ENCODE measurements at places on chromosomes 4 and X.

- DNase-seq: no peak
Measured at GRCh38 chr4:153808175-153808574, 19.3 kb upstream of the SFRP2 start.

GRCh38 chr4:30828264-30828926, 108.2 kb downstream of the PCDH7 start:
- DNase-seq: no peak

DNA sequence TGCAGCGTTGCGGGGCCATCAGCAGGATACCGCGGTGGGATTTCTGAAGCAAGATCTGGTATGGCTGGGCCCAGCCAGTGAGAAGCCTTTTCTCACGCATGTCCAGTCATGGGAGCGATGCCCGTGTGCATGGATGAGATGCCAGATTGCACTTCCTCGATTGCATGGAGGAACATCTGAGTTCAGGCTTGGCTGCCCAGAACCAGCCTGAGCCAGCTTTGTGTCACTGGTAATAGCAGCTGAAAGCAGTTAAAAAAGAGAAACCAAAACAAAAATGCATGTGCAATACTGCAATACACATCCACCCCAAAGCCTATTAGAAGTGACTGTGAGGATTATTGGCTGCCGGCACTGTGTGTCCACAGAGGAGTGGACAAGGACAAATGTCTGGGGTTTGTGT, 59.3 kb downstream of the PSAPL1 start:
- DNase-seq: no peak

GRCh38 chrX:15977644-15978043, 123.0 kb upstream of the AP1S2 start:
- no peak for DNase-seq

DNA sequence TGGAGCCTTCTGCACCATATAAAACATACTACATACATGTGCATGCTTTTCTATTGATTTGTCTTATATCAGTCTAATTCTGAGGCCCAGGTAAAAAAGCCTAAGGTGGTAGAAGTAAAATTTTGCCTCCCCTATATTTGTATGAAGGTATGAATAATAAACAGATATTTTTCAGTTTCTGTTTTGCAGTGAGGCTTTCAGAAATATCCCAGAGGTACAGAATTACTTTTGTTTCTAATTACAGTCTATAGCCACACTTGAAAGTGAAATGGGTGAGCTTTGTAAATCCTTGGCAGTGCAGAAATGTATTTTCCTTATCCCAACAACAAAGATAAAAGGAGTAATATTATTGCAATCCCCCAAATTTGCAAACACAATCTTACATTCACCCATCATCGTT, 59.5 kb downstream of the DDX60 start:
- no peak for DNase-seq

GRCh38 chrX:44935640-44936039, 62.7 kb downstream of the KDM6A start:
- no peak for DNase-seq

DNA sequence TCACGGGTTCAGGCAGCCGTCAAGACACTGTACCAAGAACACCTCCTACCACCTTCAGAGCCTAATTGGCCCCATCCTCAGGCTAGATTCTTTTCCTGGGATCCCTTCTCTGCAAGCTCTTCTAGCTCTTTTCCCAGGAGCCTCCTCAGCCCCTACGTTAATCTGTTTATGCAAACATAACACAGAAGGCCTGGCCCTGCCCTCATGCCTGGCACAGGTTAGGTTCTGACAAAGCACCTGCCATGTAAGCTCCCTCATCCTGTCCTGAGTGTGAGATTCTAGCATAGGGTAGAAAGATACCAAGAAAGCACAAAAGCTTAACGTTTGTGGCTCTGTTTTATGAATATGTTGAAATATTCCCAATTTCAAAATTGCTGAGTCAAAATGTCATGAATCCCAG, 93.6 kb downstream of the IRF2 start:
- DNase-seq: no peak

- DNase-seq: no peak
Measured at GRCh38 chr4:111997785-111998184, 147.5 kb upstream of the FAM241A start.

GRCh38 chrX:103941201-103941975, 21.0 kb upstream of the TMSB15B start:
- DNase-seq: no peak

DNA sequence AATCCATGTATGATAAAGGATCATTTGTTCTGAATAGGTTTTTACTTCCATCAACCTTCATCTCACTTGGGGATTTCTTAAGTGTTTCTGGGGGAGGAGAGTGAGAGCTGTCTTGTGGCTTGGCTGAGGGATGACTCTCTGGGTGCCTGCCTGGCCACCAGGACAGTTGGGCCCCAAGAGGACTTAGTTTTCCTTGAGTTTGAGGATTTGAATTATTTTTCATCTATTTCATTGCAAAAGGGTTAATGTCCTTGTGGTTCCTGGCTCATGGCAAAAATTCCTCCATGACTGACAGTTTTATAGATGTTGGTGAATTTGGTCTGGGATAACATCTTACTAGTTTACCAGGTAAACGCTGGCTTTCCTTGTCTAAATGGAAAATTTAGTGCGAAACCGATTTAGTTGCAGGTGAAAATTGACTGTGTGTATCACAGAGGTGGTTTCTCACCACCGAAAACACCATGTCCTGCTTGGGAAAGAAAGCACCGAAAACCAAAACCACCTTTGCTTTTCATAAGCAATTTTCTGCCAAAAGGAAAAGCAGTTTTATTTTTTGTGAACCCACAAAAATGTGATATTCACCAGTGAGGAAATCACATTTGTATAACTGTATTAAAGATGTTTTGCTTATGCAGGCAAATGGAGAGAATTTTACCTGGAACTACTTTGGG, 331.3 kb upstream of the SFRP2 start:
- DNase-seq: no peak

- no peak for DNase-seq
Measured at GRCh38 chrX:53188763-53189162, 36.2 kb downstream of the KDM5C start.

GRCh38 chr4:189305500-189305899, 635.2 kb upstream of the FRG1 start:
- no peak for DNase-seq

DNA sequence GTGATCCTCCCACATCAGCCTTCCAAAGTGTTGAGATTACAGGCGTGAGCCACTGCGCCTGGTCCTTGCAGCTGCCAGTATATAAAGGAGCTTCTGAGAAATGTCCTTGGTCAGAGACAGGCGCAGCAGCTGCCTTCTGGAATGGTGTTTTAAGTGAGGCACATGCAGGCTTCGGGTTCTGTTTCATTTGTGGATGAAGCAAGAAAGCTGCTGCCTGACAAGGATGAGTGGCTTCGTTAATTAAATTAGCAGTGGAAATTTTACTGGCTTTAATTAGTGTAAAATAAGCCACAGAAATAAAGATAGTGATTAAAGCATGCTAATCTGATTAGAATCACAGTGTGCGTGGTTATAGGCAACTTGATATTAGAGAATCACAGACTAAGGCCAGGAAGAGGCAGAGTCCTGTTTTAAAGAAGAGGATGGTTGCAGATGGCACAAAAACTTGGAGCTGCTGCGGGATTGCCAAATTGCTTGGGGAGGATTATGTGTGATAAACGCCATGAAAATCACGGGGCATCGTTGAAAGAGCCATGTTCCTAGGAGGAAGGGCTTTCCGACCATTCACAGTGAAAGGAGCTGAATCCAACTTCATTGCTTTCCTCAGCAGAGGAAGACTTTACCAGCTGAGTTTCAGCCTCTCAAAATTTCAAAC, 348.4 kb upstream of the FAT1 start:
- DNase-seq: no peak

GRCh38 chr4:85722807-85723206, 247.9 kb downstream of the ARHGAP24 start:
- no peak for DNase-seq

DNA sequence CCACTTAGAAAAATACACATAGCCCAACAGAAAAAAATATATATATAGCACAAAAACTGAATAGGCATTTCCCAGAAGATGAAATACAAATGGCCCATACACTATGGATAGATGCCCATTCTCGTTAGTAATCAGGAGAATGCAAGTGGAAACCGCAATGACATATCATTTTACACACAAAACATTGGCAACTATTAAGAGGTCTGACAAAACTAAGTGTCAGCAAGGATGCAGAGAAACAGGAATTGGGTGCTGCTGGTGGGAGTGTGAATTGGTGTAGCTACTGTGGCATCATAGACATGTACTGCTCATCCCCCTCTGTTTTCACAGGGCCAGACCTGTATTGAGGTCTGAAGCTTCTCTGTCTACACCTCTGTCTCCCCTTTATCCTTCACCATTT, 320.0 kb downstream of the IDS start:
- no peak for DNase-seq

DNA sequence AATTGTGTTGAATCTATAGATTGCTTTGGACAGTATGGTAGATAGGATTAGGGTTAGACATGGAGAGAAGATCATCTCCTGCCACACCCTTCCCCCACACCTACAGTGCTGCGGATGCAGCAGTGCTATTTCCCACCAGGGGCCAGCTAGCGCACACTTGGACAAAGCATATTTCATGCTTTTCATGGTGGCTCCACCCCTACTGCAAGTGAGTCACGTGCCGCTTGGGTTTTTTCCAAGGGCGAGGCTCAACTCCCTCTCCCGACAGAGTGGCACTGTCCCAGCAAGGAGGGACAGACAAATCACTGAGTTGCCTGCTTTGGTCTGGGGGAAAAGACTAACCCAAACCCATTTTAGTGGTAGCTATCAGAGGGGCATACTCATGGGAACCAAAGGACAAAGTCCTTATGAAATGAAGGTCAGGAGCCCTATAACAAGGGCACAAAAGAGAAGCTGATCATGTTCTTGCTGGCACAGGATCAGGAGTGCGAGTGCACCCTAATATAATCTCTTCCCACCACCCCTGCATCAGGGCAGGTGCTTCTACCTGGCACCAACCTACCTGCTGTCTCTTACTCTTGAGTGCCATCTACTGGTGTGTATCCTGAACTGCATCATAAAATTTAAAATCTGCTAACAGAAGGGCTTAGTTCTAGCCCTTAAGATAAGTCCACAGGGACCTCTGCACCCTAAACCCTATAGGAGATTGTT, 55.1 kb upstream of the PGAM4 start:
- DNase-seq: no peak

- DNase-seq: no peak
Measured at GRCh38 chr4:158411269-158411668, 110.4 kb upstream of the RXFP1 start.

DNA sequence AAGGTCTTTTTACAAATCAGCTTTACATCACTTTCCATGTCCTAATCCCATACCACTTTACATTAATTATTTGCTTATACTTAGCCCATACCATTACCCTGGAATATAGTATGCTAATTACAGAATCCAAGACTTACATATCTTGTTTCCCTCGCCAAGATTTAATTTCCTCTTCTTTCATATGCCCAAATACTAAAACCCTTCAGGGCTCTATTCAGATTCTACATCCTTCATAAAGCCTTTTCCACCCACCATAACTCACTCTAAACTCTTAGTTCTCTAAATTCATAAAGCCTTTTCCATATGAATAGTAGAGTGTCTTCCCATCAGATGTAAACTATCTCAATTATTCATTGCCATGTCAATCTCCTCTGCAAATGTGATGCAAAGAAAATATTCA, 390.7 kb downstream of the STPG2 start:
- no peak for DNase-seq

GRCh38 chr4:5843573-5844530, 49.0 kb downstream of the CRMP1 start:
- no peak for DNase-seq

GRCh38 chr4:7430368-7430964, 4.3 kb downstream of the PSAPL1 start:
- DNase-seq: no peak
